ENCODE measurements at places on chromosomes 6 and 20.

DNA sequence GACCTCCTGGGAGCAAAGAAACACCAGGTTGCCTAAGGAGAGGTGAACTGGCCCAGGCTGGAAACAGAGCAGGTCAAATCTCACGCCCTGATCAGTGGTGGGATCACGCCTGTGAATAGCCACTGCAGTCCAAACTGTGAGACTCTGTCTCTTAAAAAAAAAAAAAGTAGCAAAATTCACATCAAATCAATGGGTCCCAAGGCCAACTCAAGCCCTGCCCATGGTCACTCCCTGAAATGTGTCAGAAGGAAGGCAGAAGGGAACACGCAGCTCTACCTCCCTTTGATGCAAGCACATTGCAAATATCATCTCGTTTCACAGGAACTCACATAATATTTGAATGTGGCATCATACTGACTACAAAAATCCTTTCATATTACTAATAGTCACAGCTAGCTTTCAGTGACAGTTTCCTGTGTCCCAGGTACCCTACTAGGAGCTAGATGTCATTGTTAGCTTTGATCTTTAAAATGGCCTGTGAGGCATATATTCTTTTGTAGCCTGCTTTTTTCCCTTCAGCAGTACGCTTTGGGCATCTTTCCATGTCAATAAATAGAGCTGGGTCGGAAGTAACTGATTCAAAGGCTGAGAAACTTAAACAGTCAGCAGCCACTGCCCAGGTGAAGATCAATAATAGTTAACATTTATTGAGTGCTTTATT, 14.4 kb upstream of the TTPAL start:
- DNase-seq = no peak

- no peak for DNase-seq
Observed at GRCh38 chr20:63133481-63134091, 82.3 kb downstream of the YTHDF1 start.

DNA sequence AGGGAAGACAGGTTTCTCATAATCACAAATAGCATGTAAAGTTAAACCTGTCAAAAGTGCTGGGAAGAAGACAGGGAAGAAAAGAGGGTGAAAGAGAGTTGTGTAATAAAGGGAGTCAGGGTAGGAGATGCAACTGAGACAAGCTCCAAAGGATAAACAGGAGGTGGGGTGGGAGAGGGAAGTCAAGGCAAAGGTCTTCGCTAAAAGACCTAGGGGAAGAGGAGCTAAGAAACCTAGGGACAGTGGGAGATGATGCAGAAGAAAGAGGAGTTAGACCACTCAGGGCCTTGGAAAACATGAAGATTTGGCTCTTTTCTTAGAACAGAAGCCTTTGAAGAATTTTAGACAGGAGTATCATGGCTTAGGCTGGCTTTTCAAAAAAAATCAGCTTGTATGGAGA, 7.0 kb downstream of the PRR3 start:
- no peak for DNase-seq

DNA sequence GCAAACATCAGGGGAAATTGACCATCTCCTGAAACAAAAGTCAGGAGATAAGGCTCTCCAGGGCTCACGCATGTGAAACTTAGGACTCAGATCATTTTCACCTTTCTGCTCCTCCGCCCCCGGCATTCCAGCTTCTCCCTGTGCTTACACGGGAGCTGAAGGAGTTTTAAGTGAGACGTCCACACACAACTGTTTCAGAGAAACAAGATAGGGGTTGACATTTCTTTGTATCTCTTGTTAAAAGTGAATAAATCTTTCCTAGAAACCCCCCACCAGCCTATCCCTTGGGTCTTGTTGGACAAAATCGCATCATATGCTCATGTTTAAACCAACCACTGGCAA, 46.1 kb downstream of the FAM50B start:
- no peak for DNase-seq

DNA sequence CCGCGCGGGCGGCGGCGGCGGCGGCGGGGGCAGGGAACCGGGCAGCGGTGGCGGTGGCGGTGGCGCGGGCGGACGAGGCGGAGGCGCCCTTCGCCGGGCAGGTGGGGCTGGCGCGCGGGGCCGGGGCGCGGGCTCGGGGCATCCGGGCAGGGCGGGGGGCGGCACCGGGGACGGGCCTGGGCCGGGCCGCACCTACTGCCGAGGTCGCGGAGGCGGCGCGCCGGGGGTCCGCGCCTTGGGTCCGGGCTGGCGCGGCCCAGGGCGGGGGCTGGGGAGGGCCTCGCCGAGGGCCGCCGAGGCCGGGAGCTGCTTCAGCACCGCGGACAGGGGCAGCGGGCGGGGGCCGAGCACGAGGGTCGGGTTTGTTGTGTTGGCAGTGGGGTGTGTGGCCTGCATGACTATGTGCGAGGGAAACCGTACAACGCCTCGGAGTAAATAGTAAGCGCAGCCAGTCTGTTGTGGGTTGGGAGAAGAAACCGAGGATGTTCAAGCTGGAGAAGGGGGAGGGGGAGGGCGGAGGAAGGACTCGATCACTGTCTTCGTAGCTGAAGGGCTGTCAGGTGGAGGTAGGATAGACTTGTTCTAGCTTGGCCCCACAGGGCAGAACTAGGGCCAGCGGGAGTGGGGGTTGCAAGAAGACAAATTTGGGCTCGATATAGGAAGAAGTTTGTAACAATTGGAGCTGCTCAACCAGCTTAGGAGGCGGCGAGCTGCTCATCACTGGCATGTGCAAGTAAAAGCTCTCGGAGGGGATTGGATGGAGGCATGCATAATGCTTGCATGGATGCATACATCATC, 593 bp downstream of the MMP24 start:
- peak; percentile 69 for DNase-seq

DNA sequence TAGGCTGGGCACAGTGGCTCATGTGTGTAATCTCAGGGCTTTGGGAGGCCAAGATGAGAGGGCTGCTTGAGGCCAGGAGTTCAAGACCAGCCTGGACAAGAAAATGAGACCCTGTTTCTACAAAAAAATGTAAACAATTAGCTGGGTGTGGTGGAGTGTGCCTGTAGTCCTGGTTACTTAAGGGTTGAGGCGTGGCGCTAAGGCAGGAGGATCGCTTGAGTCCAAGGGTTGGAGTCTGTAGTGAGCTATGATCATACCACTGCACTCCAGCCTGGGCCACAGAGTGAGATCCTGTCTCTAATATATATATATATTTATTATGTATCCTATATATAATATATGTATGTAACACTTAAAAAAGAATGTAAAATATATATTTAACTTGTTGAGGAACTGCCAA, 7.9 kb upstream of the ABRACL start:
- no peak for DNase-seq

DNA sequence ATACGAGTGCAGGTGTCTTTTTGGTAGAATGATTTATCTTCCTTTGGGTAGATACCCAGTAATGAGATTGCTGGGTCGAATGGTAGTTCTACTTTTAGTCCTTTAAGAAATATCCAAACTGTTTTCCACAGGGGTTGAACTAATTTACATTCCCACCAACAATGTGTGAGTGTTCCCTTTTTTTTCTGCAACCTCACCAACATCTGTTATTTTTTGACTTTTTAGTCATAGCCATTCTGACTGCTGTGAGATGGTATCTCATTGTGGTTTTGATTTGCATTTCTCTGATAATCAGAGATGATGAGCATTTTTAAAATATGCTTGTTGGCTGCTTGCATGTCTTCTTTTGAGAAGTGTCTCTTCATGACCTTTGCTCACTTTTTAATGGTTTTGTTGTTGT, 1.9 kb upstream of the ZNF831 start:
- no peak for DNase-seq
